ENCODE measurements at places on chromosomes 6 and 20.

DNA sequence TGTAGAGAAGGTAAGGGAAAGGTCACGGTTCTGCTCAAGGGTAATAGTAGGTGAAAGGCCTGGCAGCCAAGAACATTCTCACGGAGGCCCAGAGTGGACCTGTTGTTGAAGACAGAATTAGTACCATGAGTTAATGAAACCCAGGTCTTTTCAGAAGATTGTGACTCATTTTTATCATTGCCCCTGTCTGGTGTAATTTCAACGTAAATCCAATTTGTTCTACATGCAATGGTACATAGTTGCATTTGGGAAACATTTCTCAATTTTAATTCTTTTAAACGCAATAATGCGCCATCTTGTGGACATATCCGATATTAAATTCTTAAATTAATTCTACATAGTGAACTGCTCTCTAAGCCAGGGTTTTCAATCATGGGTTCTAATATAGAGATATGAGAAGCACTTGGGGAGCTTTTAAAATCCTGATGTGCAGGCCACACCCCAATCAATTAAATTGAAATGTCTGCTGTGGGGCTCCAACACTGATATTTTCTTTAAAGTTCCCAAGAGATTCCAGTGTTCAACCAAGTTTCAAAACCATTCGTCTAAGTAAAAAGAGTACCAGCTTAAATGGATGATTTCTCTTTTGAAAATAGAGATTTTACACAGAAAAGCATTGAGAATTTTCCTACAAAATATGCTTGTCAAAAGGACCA lies 257.4 kb downstream of the PLCB1 start:
- DNase-seq = peak; percentile 70

DNA sequence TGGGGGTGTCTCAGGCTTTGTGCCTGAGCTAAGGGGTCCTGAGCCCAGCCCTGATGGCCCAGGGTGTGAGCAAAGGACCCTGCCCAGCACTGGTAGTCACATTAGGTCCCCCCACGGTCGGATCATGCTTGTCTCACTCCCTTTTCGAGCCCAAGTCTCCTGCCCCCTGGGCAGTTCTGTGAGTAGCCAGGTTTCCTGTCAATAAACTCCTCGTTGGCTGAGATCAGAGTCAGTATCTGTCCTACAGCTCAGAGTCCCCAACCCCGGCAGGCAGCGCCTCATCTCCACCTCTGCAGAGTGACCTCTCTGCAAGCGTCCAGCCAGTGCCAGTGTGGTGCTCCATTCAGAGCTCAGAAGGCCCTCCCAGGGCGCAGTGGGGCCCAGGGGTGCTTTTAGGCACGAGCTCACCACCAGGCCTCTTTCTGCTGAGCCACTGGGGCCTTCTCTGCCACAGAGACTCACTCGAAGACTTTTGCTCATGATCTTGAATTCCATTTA lies 93.7 kb upstream of the PMEPA1 start:
- no peak for DNase-seq

DNA sequence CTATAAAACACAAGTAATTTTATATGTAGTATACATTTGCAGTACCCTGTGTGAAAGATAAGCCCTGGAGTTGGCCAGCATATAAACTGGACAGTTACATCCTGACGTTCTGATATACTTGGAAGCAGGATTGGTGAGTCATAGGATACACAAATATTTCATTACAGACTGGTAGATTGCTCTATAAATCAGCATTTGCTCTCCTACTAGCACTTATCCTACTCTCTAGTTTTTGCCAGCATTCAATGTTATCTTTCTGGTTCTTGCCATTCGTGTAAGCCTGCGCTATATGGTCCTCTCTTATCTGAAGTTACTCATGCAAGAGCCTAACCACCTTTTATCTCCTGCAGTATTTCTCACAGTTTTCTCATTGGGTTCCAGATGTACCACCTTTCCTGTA lies 680.2 kb upstream of the MMS22L start:
- DNase-seq = peak; percentile 21

GRCh38 chr20:10356628-10357027 lies 77.4 kb downstream of the MKKS start:
- no peak for DNase-seq

DNA sequence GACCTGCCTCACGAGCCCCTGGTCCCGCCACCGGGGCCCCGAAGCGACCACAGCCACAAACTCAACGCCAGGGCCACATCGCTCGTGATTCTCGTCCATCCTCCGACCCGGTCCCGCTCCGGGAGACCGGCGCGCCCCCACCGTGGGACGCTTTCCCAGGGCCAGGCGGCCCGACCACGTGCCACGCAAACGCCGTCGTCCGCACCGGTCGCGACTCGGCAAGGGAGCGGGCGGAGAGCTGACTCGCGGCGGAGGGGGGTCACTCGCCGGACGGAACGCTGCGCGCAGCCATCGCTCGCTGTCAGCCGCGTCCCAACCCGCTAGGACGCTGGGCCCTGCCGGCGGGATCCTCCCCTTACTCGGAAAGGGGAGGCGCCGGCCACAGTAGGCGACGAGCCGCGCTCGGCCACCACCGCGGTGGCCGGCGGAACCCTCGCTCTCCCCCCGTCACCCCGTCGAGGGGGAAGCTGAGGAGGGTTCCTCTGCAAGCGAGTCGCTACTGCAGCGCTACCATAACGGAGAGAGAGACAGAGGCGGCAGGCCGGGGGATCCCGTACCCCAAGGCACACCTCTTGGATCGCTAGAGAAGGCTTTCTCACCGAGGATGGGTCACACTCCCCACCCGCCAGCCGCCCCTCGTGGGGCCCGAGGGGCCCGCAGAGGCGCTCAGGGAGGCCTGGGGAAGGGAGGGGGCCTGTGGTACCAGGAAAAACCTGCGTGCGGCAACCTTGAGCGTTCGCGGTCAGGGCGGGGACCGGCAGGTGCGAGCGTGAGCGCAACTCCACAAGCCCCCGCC lies 511.8 kb upstream of the ZNF337 start:
- no peak for DNase-seq

Data from fibroblast of upper back skin (primary cell).